Pulmonary artery endothelial cell (primary cell): ENCODE measurements at places on chromosomes 7 and 10.

DNA sequence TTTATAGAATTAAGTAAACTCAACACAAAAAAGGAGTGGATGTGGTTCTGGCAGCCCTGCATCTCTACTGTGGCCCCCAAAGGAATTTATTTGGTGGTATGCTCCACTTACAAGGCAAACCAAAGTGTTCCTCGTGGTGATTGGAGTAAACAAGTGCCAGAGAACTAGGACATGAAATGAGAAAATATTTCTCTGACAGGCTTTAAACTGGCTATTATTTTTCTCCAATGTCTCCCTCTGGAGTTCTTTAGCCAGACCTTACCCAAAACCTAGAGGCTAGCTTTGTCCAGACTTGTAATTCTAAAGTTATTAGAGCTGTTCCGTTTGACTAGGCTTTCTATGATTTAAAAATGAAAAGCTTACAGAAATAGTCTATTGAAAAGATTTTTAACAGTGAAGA lies 990.1 kb downstream of the CNTNAP2 start:
- no peak for DNase-seq

DNA sequence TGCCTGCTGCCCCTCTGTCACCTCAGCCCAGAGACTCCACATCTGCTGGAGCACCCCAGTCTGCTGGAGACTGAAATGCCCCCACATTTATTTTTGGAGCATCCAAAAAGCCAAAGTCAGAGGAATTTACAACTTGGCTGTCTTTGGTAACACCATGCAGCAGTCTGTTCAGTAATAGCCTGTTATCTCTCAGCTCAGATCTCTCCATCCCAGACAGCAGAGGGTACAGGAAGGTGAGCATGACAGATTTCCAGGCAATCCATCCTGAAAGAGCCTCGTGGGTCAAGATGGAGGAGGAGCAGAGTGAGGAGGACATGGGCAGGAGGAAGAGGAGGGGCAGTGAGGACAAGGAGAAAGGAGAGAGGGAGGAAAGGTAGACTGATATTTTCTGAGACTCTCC lies 55.9 kb downstream of the GRID1 start:
- no peak for DNase-seq

DNA sequence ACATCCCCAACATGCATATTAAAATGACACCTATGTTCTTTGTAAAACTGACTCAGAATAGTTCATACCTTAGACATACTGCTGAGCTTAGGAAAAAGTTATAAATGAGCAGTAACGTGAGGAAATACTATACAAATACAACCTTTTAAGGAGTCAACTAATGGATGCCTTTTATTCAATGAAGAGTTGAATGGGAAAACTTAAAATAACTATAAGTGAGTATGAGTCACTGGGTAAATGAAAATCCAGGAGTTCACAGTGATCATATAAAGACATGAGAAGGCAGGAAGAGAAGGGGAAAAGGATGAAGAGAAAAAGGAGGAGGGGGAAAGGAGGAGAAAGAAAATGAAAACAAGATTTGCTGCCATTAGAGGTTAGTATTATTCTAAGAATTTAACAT lies 157.8 kb upstream of the PCDH15 start:
- no peak for DNase-seq

DNA sequence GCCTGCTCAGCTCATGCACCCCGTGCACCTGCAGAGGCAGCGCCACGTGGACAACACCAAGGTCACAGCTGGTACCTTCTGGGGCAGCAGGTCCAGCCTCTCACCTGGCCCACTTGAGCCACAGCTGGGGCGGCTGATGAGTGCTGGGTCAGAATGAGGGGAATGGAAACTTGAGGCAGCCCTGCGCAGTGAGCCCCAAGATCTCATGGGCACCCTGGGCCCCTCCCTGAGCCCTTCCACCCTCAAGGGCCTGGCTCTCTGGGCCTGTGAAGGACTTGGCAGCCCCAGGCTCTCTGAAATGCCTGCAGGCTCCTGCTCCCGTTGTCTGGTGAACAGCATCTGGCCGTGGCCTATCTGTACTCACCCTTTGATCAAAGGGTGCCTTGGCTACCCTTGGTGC lies 112.7 kb downstream of the TCERG1L start:
- DNase-seq = no peak

DNA sequence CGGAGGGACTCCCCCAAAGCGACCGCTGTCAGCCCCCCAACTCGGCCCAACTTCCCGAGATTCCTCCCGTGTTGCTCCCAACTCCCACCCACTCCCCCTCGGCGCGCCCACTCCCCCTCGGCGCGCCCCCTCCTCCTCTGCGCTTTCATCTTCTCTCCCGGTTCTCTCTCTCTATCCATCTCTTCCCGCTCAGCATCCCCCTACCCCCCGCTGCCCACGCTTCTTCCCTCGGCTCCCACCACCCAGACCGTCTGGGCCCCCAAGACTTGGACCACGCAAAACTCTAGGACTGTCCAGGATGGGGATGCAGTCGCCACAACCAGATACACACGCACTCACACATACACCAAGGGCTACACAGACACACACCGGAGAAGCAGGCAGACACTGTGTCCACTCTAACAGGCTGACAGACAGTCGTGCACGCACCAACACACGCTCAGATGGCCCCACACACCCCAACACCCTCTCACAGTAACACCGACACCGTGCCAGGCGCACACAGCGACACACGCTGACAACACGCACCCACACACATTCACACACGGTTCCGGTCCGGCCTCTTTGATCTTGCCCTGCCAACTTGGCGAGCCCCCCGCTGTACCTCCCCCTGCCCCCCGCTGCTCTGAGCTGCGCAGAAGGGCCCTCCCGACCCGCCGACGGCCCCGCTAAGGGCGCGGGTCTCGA lies 1.1 kb downstream of the GRID1 start:
- no peak for DNase-seq

GRCh38 chr7:42272793-42273665 lies 36.0 kb upstream of the GLI3 start:
- DNase-seq = no peak

DNA sequence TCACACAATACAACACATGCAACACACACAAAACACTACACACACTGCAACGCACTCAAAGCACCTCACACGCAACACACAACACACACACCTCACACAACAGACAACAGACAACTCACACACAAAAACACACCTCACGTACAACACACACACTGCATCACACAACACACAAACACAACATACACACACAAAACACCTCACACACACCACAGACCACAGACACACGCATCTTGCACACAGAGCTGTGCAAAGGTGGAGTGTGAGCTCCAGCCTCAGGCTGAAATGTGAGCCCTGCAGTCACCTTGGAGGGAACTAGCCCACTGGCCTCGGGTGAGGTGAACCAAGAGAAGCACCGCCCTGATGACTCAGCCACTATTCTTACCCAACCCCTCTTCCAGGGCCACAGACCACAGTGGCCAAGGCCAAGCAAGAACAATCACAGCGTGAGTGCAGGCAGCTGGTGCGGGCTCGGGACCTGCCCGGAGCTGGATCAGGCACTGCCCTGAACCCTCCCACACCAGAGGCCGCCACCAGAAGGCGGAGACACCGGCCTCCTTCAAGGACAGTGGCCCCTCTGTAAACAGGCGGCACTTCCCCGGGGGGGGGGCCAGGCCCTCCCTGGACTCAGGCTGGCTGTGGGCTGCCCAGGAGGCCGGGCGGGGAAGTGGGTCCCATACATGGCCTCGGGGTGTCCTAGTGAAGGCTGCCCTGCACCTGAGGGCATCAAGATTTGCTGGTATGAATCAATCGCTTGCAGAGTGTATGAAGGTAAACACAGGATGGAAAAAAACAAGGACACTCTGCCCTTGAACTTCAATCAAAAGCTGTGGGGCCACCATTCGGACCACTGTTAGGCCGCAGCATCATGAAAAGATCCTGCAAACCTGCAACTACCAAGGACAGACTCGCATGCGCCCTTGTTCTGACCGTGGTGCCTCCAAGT lies 106.7 kb downstream of the TNS3 start:
- no peak for DNase-seq

DNA sequence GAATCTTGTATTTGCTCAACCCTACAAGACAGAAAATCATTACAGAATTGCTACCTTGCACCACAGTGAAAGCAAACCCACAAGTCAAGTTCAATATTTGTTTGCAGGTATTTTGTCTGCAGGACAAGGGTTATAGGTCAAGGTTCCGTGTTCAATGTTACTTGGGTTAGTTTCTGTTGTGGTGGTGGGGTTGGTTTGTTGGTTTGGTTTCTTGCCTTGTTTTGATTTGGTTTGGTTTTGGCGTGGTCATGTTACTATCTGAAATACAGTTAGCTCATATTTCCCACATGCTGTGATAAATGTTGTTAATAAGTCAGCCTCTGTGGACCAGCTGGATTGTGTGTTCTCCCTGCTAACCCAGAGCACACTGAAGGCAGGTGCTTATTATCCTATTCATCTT lies 75.6 kb upstream of the INSIG1 start:
- DNase-seq = no peak

- no peak for DNase-seq
Observed at GRCh38 chr10:121313119-121313875, 284.9 kb downstream of the FGFR2 start.

DNA sequence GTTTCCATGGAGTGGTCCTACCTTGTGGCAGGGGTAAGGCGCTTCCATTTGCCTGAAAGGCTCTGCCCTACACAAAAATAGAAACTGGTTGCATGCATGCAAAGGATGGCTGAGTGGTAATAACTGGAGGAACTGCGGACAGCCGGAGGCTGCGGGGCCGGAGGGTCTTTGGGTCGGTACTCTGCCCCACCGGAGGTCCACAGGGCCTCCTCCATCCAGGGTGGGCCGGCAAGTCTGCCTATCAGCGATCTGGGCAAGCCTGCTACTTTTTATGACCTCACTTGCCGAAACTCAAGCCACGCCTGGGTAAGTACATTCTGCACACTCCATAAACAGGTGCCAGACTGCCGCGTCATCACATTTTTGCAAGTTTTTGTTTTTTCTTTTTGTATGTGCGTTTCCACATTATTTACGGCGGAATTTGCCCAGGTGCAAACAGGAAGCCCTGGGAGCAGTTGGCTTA lies 30.0 kb downstream of the TACC2 start:
- DNase-seq = no peak

DNA sequence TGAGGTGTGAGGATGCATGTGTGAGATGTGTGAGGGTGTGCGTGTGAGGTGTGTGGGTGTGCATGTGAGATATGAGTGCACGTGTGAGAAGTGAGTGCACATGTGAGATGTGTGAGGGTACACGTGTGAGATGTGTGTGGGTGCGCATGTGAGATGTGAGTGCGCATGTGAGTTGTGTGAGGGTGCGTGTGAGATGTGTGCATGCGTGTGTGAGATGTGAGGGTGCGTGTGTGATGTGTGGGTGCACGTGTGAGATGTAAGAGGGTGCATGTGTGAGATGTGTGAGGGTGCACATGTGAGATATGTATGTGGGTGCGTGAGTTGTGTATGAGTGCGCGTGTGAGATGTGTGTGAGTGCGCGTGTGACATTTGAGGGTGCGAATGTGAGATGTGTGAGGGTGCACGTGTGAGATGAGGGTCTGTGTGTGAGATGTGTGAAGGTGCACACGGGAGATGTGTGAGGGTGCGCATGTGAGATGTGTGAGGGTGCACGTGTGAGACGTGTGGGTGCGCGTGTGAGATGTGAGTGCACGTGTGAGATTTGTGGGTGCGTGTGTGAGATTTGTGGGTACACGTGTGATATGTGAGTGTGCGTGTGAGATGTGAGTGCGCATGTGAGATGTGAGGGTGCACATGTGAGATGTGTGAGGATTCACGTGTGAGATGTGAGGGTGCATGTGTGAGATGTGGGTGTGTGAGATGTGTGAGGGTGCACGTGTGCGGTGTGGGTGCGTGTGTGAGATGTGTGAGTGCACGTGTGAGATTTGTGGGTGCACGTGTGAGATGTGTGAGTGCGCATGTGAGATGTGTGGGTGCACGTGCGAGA lies 30.5 kb downstream of the PPIF start:
- DNase-seq = no peak

DNA sequence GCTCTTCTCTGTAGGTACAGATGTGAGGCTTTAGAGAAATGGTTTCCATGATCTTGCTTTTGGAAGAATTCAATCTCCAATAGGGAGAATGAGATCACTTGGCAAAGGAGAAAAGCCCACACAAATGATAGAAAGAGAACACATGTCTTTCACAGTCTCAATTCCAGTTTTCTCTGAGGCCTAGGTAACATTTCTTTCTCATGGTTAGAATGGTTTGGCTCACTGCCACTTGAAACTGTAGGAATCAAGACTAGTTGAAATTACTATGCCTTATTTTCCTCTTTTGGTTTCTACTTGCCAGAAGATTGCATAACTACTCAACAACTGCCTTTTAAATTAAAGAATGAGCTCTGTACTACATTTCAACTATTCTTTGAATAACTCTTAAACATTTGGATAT lies 276.5 kb upstream of the TEX47 start:
- no peak for DNase-seq

GRCh38 chr7:101225650-101226049 lies 7.7 kb downstream of the ZNHIT1 start:
- DNase-seq = no peak

DNA sequence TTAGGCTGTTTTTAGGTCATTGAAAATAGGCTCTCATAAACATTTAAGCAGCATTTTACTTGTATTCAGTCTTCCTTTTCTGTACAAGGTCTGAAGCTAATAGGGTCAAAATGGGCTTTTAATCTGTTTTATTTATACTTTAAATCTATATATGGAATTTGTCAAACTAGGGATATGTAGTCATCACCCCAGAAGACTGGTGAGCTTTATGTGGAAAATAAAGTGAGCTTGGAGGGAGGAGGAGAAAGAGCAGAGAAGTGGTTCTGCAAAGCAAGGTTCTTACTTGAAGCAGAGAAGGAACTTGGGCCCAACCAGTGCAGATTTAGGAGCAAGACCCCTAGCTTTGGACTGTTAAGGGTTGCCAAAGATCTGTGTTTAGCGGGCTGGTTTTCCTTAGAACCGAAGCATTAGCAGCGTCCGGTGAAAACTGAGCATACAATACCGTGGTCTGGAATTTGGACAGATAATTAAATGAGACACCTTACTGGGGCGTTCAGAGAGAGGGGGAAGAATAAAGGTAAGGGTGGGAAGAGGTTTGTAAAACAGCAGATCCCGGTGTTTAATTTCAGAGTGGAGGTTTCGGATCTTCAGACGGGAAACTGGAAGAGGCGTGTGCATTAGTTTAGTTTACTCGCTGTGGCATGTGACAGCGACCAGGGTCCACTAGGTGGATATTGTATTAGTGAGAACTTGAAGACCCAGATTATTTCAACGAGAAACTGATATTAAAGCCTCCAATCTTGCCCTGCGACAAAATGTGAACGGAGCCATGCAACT lies 2.4 kb downstream of the BAMBI start:
- no peak for DNase-seq

DNA sequence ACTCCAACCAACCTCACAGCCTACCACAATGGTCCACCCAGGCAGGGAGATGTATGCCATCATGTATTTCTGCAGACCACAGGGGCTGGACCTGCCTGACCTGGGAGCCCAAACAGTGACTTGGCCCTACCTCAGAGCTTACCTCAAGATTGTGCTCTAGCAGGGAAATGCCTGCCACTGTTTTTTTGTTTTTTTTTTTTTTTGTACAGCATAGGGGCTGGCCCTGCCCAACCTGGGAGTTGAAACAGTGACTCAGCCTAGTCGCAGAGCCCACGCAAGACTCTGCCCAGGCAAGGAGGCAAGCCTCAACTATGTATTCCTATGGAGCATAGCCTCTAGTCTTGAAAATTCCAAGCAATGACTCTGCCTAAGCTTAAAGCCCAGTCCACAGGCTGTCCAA lies 39.3 kb upstream of the CDK6 start:
- DNase-seq = no peak

- no peak for DNase-seq
Observed at GRCh38 chr7:51070151-51070550, 246.5 kb downstream of the COBL start.
